Endothelial cell of umbilical vein (primary cell): ENCODE measurements at places on chromosomes 16 and 17. TPM values are rescaled to one million over a fixed set of nuclear protein-coding genes. Genes with fewer than 3 reads are reported as not detected.

GRCh38 chr16:77844801-77845200 is 56.4 kb downstream of the VAT1L start:
- H3K4me1 ChIP-seq: no peaks in the 10 kb centered on the region
- no peak overlapping the region for H3K4me3 ChIP-seq
- H3K36me3 ChIP-seq: no peaks in the 10 kb centered on the region
- no peak overlapping the region for H3K27ac ChIP-seq

GRCh38 chr17:6097005-6097279 is 26.8 kb downstream of the WSCD1 start:
- H3K4me3 ChIP-seq: no peak overlapping the region
- H3K27ac ChIP-seq: no peak overlapping the region
- no peak for DNase-seq
- H3K36me3 ChIP-seq: peaks cover 39% of the 10 kb centered on the region
- peaks cover 27% of the 10 kb centered on the region for H3K4me1 ChIP-seq

- no peak overlapping the region for H3K27ac ChIP-seq
- H3K36me3 ChIP-seq: no peaks in the 10 kb centered on the region
- H3K27me3 ChIP-seq: no peaks in the 10 kb centered on the region
- DNase-seq: no peak
Measured at GRCh38 chr16:58937661-58938060, 203.5 kb upstream of the GOT2 start.

GRCh38 chr16:50015631-50016030 is 9.4 kb upstream of the CNEP1R1 start:
- no peak for DNase-seq
- H3K36me3 ChIP-seq: no peaks in the 10 kb centered on the region
- no peaks in the 10 kb centered on the region for H3K4me1 ChIP-seq
- no peak overlapping the region for H3K4me3 ChIP-seq

The OR2C1 gene
- total RNA-seq: not detected in 2 replicates
